ENCODE measurements at places on chromosomes 11 and 22. TPM values are rescaled to one million over a fixed set of nuclear protein-coding genes. Genes with fewer than 3 reads are reported as not detected.

The GVQW3 gene
- total RNA-seq: 8.1 TPM

The TCN1 gene
- total RNA-seq: not detected

The GSTT2B gene
- total RNA-seq: 25.9 TPM

The ARL14EP gene
- total RNA-seq: 25.6 TPM

The RTN4RL2 gene
- total RNA-seq: 0.09 TPM

The ZBTB16 gene
- total RNA-seq: 10.5 TPM

The OR4C12 gene
- total RNA-seq: not detected

The NPTXR gene
- total RNA-seq: 15.1 TPM
